ENCODE measurements at places on chromosomes 4 and X.

GRCh38 chr4:182022909-182023308, 220.3 kb upstream of the TENM3 start:
- DNase-seq: peak; percentile 95

DNA sequence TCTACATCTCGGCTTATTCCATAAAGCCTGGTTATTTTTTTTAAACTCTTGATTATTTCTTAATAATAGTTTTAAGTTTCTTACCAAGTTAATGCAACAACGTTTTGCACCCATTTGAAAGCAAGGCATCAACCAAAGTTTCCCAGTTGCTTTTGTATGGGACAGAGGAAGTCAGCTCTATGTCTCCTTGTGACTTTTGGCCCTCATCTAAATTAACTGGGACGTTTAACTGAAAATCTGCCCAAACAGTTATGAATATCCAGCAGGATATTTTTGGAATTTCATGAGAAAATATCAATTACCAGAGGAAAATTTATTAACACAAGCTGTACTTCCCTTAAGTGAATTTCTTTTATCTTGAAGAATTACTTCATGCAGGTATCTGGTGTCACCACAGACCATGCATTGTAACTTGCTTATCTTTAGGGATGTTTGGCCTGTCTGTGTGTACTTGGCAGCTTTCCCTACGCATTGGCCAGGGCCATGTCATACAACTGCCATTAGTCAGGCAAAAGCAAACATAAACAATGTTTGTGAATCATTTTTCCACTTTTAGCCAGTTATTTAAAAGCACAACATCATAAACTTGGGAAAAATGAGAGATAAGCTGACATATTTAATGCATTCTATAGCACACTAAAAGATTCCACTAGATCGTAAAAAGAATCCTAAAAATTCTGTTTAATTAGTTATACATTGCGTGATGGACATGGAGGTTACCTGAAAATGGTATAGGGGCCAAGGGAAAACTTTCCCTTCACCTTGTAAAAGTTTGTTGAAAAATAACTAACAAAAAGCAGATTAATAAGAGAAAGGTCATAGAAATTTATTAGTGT, 101.4 kb upstream of the PDE5A start:
- DNase-seq: peak; percentile 45

DNA sequence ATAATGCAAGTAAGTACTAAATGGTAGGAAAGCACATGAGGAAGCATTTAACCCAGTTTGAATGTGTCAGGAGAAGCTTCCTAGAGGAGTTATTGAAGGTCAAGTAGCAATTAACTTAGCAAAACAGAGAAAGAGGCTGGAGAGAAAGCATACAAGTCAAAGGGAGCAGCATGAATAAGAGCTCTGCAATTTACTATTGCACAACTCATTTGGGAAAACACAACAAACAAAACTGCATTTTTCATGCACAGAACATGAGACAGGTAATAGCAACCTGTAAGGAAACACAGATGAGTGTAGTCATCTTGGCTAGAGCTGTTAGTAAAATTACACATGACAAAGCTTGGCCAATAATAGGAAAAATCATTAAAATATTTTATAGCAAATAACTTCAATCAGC, 538.1 kb downstream of the PPP4R3C start:
- no peak for DNase-seq

GRCh38 chr4:122003335-122003734, 51.5 kb upstream of the TRPC3 start:
- peak; percentile 2 for DNase-seq

- no peak for DNase-seq
These were observed 14.3 kb upstream of the FGFR3 start for GRCh38 chr4:1778642-1779392.

DNA sequence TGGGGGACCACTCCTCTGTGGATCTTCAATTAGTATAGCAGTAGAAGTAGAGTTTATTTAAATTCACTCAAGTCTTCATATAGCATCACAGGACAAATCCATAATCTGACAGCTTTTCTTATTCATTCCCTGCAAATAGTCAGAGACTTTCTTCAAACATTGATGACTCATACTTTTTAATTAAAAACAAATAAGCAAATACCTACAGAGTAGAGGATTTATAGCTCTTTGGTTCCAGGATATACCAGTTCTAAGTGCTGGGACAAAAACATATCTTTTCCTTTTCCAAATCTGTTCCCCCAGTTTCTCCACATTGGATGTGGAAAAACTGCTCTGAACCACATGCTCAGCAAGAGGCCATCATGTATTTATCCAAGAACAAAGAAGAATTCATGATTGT, 24.1 kb downstream of the EMCN start:
- no peak for DNase-seq

- no peak for DNase-seq
These were observed 38.0 kb downstream of the APBB2 start for GRCh38 chr4:41176340-41176739.

DNA sequence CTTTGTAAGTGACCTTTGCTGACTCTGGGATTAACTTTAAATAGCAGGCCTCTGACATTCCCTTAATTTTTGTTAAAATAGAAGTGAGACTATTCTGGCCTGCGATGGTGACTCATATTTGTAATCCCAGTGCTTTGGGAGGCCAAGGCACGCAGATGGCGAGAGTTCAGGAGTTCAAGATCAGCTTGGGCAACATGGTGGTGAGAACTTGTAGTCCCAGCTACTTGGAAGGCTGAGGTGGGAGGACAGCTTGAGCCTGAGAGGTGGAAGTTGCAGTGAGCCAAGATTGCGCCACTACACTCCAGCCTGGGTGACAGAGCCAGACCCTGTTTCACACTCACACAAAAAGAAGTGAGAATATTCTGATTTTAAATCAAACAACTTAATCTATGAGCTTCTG, 27.3 kb downstream of the ZNF330 start:
- no peak for DNase-seq

- DNase-seq: no peak
These were observed 113.9 kb downstream of the GPR143 start for GRCh38 chrX:9651737-9652136.

DNA sequence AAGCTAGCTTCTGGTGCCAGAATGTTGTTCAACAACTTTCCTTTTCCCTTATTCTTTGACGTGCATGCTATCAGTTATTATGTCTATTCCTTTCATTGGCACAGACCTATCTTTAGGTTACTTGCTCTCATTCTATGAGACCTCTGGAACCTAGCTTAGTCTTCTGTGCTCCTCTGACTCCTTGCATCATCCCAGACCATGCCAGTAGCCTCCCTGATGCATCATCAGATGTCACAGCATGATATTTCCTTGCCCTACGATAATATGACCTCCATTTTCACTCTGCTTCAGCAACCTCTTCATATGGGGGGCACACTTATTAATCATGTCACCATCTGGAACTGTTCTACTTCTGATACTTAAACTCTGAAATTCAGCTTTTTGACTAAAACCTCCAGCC, 37.2 kb downstream of the CLCN5 start:
- DNase-seq: no peak

DNA sequence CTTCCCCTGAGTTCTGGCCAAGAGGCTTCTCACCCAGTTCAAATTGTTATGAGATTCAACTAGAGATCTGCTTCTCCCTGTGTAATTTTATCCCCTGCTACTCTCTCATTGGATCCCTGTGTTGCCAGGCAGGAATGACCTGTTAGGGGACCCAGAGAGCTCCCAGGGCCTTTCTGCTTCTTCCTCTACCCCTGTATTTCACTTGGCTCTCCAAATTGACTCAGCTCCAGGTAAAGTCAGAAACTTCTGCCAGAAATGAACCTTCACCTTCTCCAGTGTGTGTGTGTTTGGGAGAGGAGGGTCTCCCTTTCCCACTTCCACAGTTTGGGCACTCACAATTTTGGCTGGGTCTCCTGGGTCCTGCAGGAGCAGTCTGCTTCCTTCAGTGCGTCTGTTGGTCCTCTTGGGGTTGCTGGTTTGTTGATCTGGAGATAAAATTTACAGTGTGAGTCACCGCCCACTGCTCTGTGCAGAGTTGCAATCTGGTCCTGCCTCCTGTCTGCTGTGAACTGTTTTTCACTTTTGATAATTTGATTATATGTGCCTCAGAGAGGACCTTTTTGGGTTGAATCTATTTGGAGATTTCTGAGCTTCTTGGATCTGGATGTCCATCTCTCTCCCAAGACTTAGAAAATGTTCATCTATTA, 112.4 kb upstream of the EDA2R start:
- DNase-seq: no peak

- no peak for DNase-seq
These were observed 146.2 kb upstream of the FAT4 start for GRCh38 chr4:125168531-125168930.

DNA sequence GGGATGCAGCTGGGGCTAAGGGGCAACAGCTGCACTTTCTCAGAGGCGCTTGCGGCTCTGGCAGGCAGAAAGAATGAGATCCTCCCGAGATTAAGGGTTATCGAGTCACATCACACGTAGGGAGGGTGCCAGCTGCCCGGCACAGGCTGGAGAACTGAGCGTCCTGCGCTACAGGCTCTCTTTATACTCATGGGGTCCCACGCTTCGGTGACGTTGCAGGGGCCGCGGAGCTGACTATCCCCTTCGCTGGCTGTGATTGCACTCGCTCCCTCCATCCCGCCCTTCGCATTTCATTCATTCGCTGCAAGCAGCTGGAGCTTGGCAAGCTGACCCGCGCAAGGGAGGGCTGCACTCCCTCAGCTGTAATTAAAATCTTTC, at the start of gene TACR3:
TACR3 (minus strand) TSS at position 156 of the 378 bp plus-strand sequence. CDS start 310 bp downstream, outside the sequence.
- no peak for DNase-seq

DNA sequence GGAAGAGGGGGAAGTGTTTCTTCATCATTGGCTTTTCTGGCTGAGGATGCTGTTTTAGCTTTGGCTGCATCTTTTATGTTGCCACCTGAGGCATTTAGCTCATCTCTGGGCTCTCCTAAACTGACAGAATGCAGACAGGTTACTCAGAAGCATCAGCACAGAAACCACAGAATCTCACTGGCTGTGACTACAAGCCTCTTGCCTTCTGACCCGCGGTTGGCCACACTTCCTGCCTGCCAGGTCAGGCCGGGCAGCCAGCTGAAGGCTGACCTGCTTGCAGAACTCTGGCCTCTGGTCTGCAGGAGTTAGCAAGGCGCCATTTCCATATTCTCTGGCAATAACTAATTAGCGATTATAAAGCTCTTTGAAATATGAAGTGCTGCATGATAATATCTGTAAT, 366.5 kb downstream of the MID1IP1 start:
- DNase-seq: no peak

- no peak for DNase-seq
These were observed 333.8 kb upstream of the GRIA3 start for GRCh38 chrX:122850326-122850725.

DNA sequence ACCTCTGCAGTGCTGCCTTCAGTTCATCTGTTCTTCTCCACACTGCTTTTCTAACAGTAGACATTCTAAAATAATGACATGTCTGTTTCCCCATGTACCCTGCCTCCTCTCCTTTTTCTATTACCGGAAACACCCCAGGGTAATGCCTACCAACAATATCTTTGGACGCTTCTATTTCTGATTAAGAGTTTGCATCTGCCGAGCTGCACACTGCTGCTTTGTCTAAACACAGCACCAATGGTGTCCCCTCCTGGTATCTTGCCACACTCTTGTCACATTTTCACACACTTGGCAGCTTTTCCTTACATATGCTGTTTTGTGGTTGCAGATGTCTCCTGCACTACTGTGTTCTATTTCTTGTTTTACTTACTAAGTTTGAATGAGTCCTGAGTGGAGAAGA, 288.8 kb downstream of the GRIA2 start:
- DNase-seq: no peak

GRCh38 chrX:72127332-72127731, 4.4 kb downstream of the RTL5 start:
- DNase-seq: no peak

- DNase-seq: no peak
These were observed 58.3 kb downstream of the KCNIP4 start for GRCh38 chr4:21890231-21890630.

- DNase-seq: no peak
These were observed 53.1 kb upstream of the TMEM33 start for GRCh38 chr4:41881981-41882624.

DNA sequence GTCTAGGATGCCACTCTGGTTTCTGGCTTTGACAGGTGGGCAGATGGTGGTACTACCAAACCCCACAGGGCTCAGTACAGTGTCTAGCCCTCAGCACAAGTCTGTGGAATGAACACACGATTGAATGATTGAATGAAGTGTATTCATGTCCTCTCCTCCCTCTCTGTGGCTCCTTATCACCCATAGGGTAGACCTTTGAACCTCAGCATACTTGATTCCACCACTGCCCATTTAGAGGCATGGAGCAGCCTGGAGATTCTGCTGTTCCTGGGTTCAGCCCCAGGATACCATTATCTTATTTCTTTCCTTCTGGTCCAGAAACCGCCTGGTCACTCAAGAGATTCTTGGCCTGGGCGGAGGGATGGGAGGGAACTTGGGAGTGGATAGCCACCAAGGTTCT, 53.9 kb downstream of the PRPS1 start:
- no peak for DNase-seq

DNA sequence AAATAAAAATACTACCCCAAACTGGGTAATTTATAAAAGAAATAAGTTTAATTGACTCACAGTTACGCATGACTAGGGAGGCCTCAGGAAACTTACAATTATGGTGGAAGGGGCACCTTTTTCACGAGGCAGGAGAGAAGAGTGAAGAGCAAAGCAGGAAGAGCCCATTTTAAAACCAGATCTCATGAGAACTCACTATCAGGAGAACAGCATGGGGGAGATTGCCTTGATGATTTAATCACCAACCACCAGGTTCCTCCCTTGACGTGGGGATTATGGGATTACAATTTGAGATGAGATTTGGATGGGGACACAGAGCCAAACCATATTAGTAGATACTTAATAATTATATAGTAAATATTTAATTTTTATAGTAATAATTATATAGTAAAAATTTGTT, 10.1 kb downstream of the CISD2 start:
- DNase-seq: no peak

- DNase-seq: no peak
These were observed 20.7 kb upstream of the SLC25A6 start for GRCh38 chrX:1412551-1413161.

GRCh38 chrX:15906041-15906943, 51.7 kb upstream of the AP1S2 start:
- no peak for DNase-seq

- no peak for DNase-seq
These were observed 46.3 kb upstream of the AFAP1 start for GRCh38 chr4:7985891-7986441.

GRCh38 chrX:139816204-139816603, 108.2 kb upstream of the MCF2 start:
- no peak for DNase-seq

DNA sequence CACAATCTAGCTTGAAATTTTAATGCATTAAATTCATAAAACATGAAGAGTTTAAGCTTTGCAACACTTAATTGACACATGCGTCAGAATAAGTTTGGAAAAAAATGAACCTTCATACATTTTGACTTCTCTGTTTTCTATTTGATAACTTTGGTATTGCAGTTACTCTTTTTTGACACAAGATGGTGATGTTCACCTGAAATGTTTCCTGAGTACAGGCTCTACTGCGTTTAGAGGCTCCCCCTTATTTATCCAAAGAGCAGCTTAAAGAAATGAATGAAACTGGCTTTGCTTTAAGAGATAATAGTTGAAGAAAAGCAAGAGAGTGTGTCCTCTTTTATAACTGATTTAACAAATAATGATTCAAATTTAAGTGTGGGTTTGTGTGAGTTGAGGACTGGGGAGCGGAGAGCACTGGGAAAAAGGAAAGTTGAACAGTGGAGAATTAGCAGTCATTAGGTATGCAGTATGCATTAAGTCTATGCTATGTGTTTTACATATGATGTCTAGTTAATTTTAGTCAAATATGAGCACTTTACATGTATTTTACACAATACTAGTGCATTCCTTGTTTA, 180.6 kb upstream of the NUDT6 start:
- DNase-seq: peak; percentile 52

- DNase-seq: no peak
These were observed 172.8 kb downstream of the FBXW7 start for GRCh38 chr4:152363086-152363485.
